ENCODE measurements at places on chromosomes 2 and 18.

GRCh38 chr2:29430382-29431112 lies 315.3 kb downstream of the CLIP4 start:
- DNase-seq, result no peak

GRCh38 chr18:59359576-59359952 lies 499 bp upstream of the LMAN1 start:
- no peak for DNase-seq

- DNase-seq, result no peak
These were observed 505.4 kb upstream of the PIK3C3 start for GRCh38 chr18:41449612-41450011.

- no peak for DNase-seq
These were observed 1.2 kb upstream of the INPP5D start for GRCh38 chr2:233058717-233059546.

GRCh38 chr2:104140361-104140760 lies 713.6 kb upstream of the POU3F3 start:
- no peak for DNase-seq

GRCh38 chr18:13499803-13500202 lies 226.6 kb downstream of the FAM210A start:
- DNase-seq, result no peak

- no peak for DNase-seq
These were observed 21.0 kb downstream of the BCL11A start for GRCh38 chr2:60532421-60532820.

DNA sequence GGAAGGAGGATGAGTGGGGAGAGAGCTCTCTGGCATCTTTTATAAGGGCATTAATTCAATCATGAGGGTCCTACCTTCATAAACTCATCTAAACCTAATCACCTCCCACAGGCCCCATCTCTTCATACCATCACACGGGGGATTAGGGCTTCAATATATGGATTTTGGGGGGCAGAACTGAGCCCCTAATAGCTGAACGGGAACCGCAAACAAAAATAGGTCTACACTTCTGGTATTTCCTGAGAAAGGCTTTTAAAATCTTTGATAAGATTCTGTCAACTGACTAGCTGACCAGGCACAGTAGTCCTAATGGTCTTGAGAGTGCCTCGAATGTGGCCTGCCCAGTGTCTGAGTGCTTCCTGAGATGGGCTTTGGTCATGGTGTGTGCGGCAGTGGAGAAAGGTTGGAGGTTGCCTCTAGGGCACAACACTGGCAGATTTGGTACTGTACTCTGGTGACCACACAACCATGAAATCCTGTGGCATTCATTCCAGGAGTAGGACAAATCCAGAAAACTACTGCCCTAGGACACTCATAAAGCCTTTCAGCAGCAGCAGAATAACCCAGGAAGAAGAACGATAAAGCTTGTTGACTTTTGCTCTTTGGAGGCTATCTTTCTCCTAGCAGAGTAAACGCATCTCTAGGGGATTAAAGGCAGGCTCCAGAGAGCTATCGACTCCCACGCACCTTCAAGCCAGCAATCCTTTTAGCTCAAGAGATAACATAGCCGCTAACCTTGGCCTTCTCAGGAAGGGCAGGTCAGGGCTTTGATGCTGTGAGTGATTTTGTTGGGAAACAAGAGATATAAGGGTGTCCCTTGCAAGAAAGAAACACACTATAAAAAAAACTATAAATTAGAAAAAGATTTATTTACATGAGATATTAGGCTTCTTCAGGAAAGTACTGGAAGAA lies 12.3 kb upstream of the APOB start:
- DNase-seq, result no peak

- no peak for DNase-seq
These were observed 239.1 kb downstream of the ASXL3 start for GRCh38 chr18:33817096-33817495.

DNA sequence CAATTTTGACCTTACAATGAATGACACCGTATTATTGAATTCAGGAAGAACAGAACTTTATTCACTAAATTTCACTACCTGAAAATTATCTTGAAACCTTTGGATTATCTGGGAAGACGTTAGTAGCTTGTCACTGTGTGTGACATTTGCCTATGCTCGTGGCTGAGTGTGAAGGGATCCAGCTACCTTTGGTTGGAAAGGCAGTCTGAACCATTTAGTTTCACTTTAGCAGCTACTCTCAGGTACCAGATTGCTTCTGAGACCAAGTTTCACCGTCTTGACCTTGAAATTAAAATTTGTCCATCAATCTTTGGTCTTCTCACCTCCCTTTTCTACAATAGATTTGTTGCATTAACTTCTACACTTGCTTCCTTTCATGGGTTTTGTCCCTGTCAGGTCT lies 637.5 kb downstream of the MBD2 start:
- DNase-seq, result no peak

GRCh38 chr18:46340716-46341115 lies 236.5 kb downstream of the HAUS1 start:
- no peak for DNase-seq

- no peak for DNase-seq
These were observed 1622.1 kb downstream of the LRP1B start for GRCh38 chr2:140508756-140509155.

DNA sequence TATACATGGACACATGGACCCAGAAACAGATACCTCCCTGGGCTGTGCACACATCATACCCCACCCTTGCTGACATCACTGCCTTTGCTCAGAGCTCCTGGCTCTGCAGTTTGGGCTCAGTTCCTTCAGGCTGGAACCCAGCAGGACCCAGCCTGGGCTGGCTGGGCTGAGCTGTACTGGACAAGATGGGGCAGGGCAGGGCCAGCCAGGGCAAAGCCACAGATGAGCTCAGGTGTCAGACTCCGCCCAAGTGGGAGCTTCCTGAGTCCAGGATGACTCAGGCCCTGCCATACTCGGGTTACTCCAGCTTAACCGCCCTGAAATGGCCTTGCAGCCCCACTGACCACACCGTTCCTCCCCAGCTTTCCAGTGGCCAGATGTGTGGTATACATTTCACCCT lies 284.9 kb downstream of the OSR1 start:
- DNase-seq, result no peak

- DNase-seq, result no peak
These were observed 254.8 kb downstream of the KCNS3 start for GRCh38 chr2:18133310-18133709.

DNA sequence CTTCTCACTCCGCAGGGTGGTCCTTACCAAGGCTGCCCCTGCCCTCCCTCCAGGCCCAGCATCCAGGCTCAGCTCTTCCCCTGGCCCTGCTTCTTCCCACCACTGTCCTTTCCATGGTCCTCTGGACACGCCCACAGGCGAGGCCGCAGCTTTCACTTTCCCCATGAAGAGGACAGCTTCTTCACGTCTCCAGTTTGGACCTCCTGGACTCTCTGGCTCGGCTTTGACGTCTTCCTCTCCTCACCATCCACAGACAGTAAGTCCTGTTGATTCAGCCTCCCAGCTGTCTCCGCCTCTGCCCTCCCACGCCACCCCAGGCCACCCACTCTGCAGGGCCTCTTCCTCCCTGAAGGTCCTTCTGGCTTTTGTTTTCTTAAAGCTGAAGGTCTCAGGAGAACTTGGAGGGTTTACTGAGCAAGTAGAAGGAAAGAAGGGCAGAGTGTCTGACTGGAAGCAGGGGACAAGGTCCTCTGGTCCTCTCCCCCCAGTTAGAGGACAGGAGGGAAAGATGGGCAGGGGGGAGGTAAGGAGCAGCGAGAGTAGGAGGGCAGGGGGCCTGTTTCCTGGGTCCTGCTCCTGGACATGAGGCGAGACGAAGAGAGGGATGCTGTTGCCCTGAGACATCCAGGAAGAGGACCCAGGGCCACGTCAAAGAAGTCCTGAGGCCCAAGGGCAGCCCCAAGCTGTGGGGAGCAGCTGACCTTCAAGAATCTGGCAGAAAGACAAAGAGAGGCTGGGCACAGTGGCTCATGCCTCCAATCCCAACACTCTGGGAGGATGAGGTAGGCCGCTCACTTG lies 24.7 kb upstream of the NMUR1 start:
- DNase-seq, result no peak

DNA sequence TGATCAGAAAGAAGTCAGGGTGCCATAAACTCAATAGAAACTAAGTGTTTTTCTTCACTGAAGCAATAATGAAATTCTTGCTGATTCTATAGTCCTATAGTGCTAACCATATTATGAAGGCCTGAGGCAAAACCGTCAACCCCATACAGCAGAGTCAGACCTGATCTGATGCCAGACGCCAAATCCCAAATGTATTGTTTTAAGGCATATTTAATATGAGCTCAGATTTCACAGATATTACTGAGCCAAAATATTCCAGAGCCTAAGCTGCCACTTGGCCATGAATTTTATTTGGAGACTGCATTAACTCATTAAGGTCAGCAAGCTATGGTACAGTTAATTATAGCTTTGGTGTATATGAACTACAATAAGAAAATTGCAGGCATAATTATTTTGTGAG lies 53.4 kb downstream of the SCN1A start:
- DNase-seq, result no peak

DNA sequence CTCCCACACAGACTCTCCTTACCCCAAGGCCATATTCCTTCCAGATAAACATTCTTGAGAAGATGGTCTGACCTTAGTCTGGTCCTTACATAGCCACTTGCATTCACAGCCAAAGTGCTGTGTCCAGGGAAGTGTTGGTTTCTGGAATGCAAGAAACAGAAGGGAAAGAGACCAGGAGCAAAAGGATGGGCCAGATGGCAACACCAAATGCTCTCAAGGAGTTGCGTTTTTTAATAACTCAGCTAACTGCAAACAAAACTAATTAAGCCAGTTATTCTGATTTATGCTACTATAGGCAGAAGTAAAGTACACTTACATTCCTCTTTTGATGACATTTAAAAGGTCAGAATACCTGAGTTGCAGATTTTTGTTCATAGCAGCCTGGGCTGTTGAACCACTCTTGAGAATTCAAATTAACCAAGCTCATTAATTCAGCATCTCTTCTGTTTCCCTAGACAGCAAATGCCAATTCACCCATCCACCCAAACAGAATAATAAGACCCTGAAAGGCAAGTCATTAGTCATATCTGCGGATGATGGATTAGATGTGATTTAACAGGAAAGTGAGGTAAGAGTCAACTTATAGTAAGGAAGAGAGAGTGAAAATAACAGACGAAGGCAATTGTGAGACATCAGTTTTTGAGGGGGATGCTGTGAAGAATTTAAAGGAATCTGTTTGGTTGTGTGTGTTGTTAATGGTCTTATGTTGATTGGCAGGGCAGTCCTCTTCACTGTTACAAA lies 18.8 kb downstream of the CCDC85A start:
- DNase-seq, result no peak

GRCh38 chr2:231600619-231601355 lies 8.1 kb downstream of the TEX44 start:
- no peak for DNase-seq

All from putamen (tissue), 1 donor.